AG08396 (cell line): ENCODE measurements at places on chromosomes 2 and 18.
A peak's percentile ranks its signal among the peaks of the same experiment; 100 is the strongest.

- DNase-seq = peak; percentile 70
Observed at GRCh38 chr2:170813611-170814532, 2.8 kb upstream of the GAD1 start.

GRCh38 chr2:211447548-211447947 is 891.1 kb downstream of the CPS1 start:
- DNase-seq = no peak

DNA sequence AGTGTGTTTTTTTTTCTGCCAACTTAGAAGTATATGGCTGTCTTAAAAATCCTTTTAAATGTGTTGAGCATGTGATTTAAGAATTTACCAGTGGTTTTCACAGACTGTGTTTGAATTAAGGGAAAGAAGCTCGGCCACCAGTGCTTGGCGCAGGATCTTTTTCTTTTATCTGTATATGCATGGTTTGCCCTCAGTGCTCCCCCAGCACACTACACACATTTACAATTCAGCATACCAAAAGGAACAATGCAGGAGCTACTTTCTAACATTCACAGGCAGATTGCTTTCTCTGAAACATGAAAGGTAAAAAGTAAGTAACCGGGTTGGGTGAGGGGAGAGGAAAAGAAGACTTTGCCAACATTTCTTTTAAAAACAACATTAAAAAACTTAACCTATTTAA is 3.9 kb downstream of the SALL3 start:
- DNase-seq = no peak

- DNase-seq = no peak
Observed at GRCh38 chr2:47005687-47006086, 90.1 kb upstream of the MCFD2 start.

DNA sequence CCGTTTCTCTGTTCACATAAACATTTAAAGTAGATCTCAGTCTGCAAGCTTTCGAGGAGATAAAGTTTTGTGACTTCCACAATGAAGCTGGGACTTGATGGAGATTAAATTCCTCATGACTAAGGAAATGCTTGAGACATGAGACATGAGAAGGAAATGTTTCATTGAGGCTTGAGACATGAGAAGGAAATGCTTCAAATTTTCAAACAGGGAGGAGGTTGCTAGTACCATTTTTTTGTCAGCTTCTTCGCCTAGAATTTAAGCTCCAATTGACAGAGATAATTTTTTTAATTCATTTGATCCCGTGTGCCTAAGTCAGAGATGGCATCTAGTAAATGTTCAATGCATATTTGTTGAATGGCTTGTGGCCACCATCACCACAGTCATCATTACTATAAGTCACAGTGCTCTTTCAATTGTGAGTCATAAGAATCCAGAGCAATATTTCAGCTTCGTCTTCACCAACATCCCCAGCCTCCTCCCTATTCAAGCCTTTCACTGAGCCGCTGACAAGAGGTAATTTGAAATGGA is 543 bp upstream of the MARCHF4 start:
- DNase-seq = peak; percentile 57

DNA sequence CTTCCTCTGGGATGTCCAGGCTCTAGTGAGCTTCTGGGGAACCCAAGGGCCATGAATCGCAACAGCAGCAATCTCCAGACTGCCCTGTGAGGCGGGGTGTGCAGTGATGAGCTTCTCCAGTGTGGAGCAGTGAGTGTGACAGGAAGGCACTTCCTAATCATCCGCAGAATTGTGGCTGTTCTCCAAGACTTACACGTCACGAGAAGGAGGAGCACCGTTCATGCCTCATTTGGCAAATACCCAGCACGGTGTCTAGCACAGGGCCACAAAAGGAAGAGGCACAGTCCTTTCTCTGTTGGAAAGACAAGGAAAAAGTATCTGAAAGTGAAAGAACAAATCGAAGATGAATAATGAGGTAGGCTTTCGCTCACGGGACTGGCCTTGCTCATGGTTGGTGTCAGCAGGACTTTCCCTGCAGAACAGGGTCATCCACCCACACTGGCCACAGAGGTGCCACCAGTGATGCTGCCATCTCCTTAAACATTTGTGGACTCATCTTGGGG is 125.1 kb upstream of the HAAO start:
- DNase-seq = peak; percentile 50

- DNase-seq = no peak
Observed at GRCh38 chr2:195352581-195352980, 304.4 kb upstream of the SLC39A10 start.

DNA sequence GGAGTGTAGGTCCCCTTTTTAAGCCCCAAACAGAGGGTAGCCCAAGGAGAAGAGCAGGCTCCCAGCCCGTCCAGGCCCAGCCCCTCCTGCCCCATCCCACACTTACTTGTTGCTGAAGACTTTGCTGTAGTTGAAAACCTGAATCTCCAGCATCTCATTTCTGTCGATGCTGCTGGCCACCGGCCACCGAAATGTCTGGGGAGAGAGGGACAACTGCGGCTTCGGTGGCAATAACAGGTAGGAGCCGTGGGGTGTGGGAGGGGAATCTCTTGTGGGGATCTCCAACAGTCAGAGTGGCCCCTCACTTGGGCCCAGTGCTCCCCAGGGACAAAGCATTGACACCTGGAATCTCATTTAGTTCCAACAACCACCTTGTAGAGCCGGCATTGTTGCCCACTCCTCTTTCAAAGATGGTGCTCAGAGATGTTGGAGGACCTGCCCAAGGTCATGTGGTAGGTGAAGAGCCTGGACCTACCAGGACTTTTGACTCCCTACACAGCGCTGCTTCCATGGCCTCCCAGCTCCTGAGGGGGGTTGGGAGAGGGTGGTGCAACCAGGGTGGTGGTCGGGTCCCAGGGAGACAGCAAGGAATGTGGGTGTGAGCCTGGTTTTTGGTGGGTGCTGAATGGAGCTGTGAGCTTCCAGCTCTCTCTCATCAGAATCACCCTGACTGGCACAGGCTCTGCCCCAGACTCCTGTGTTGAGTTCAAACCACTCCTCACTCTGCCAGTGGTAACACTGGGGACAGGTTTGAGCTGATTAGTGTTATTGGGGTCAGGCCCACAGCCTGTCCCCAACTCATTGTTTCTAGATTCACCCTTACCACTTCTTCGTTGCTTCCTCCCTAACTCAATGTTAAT is 50.0 kb upstream of the OTOF start:
- no peak for DNase-seq

DNA sequence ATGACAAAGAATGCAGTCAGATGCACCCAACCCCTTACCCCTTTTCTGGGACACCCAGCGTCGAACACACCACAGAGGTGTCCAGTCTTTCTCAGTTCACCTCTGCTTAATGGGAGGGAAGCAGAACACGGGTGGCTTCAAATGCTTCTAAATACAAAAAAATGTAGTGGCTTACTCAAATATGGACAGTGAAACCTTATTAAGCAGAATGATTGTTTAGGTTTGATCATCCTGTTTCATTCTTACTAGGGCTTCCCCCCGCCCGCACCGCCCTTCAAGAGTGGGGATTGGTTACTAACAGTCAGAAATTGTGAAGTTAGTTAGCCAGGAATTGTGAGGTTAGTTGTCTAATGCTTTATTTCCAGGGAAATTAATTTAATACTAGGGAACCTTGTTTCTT is 21.6 kb downstream of the ATG16L1 start:
- DNase-seq = no peak

GRCh38 chr2:44715671-44716081 is 225.8 kb upstream of the SIX3 start:
- peak; percentile 18 for DNase-seq

DNA sequence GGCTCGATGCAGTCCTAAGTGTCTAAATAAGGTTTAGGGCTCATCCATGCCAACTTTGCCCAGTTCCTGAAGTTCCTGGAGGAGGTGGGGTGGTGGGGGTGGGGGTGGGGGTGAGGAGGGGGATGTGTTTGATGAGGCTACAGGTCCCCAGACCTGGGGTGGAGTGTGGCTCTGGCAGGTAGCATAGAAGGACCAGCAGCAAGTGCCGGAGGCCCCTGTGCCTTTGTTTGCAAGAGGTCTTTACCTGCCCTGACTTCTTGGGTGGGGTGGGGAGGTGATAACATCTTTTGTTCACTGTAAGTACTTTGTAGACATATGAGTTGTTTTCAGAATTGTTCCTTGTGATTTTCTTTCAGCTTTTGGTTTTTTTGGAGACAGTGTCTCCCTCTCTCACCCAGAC is 10.0 kb downstream of the SH3BP4 start:
- no peak for DNase-seq
